Stimulated activated CD8-positive, alpha-beta memory T cell treated with anti-CD3 and anti-CD28 coated beads, Interleukin-15, amount 100 ng/mL, for 48 hours (primary cell): ENCODE measurements at places on chromosomes 11 and 22.

DNA sequence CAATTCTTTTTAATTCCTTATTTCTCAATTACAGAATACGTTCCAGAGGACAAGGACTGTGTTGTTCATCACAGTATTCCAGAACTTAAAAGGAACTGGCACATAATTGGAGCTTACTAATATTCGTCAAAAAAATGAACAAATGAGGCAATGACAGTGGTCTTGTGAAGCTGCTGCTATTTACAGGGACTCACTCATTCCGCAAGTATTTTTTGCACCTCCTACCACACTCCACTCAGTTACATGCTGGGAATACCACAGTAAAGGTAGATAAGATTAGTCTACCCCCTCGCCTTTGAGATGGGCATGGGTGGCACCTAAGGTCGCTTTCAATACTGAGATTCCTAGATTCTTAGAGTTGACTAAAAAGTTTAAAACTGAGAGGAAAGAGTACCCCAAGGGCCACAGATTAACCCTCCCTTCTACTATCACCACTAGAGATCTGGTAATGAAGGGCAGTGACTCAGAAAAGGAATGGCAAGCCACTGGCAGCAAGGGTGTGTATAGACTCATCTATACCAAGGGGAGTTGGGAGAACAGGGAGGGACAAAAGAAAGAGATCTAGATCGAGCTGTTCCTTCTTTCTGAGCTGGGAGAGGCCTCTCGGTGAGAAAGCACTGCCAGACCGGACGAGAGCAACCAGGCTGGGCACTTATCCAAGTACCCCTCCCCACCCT, 85.0 kb downstream of the RPL27A start:
- no peak for DNase-seq

DNA sequence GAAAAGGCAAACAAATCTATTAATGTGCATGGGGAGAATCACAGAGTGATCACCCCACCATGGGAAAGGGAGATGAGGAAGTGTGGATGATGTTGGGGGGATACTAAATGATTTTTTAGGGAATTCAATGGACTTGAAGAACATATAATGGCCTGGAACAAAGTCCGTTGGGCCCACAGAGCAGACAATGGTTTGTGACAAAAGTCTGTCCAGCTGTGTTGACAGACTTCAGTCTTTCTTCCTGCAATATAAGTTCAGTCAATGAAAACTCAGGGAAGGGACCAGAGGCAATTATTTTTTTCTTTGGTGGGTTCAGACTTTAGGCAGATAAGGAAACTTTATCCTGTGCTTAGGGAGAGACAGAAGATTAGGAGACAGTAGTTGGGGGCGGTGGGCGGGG, 18.0 kb upstream of the HORMAD2 start:
- DNase-seq = no peak

- no peak for DNase-seq
Observed at GRCh38 chr11:125202362-125202880, 37.9 kb downstream of the PKNOX2 start.

DNA sequence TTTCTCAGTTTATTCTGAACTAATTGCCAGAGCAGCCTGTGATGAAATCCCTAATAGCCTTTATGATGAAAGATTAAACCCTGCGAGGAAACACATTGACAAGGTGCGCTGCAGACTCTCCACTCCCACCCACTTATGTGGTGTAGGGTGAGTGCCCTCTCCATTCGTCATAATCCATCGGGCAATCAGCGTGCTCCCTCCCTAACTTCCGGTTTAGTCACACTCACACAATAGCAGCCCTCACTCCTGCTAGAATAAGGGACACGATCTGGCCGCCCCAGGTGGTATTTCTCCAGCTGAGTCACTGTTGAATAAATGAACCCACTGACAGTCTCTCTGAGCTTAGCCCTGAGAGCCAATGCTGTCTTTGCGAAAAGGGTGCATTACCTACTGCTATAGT, 188.3 kb downstream of the OPCML start:
- DNase-seq = no peak

- DNase-seq = no peak
Observed at GRCh38 chr11:58625826-58626460, 3.5 kb downstream of the CNTF start.

DNA sequence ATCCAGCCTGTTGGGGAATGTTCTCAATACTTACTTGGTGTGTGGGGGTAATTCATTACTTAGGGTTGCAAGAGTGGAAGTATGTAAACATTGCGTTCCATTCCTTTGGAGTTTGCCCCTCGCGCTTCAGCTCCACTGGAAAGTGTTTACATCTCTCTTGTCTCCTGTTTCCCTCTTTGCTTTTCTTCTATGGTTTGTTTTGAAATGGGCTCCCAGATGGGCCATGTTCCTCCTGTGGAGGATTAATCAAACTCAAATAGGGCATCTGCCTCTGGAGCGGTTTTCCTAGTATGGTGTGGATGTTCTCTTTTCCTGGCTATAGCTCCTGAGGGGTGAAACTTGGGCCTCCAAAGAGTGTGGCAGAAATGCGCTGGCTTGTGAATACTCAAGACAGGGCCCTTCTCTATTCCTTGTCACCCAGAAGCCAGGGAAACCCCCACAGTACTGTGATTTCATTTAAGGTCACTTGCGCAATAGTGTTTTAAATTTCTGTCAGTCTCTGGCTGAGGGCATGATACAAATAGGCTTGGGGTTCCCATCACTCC, 51.9 kb downstream of the CD44 start:
- DNase-seq = no peak

GRCh38 chr22:17829695-17830042, 55.4 kb upstream of the BID start:
- no peak for DNase-seq

DNA sequence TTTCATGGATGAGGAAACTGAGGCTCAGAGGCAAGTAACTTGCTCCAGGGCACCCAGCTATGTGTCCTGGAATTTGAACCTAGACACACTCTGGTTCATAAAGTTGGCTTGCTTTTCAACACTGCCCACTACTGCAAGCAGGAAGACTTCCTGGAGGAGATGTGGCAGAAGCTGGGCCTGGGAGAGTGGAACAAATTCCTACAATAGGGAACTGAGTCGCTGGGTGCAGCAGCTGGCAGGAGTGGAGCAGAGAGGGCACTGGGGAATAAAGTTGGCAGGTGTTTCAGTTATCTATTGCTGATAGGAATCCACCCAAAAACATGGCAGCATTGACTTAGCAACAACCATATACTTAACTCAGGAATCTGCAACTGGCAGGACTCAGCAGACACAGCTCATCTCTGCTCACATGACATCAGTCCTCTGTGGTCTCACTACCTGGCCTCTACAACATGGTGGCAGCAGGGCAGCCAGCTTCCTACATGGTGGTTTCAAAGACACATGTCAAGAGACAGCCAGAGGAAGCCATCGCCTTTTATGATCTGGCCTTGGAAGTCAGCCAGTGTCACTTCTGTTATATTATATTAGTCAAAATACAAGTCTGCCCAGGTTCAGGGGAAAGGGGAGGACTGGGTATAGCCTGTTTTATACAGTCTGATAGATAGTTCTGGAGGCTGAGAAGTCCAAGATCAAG, 10.6 kb upstream of the CARD10 start:
- no peak for DNase-seq

DNA sequence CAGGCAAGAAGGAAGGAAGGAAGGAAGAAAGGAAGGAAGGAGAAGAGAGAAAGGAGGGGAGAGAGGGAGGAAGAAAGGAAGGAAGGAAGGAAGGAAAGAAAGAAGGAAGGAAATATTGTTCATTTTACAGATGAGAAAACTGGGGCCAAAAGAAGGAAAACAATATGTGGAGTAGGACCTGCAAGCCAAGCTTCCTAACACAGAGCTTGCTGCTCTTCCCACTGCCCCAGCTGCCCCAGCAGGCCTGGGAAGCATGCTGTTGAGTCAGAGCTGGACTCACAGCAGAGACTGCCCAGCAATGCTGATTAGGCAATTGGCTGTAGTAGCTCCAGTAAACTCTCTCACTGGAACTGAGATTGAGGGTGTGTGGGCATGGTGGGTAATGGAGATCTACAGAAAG, 42.6 kb upstream of the SMCO4 start:
- DNase-seq = no peak

GRCh38 chr11:118699506-118700220, 20.2 kb upstream of the TREH start:
- DNase-seq = peak; percentile 14

GRCh38 chr11:123356539-123356938, 73.5 kb upstream of the GRAMD1B start:
- no peak for DNase-seq

DNA sequence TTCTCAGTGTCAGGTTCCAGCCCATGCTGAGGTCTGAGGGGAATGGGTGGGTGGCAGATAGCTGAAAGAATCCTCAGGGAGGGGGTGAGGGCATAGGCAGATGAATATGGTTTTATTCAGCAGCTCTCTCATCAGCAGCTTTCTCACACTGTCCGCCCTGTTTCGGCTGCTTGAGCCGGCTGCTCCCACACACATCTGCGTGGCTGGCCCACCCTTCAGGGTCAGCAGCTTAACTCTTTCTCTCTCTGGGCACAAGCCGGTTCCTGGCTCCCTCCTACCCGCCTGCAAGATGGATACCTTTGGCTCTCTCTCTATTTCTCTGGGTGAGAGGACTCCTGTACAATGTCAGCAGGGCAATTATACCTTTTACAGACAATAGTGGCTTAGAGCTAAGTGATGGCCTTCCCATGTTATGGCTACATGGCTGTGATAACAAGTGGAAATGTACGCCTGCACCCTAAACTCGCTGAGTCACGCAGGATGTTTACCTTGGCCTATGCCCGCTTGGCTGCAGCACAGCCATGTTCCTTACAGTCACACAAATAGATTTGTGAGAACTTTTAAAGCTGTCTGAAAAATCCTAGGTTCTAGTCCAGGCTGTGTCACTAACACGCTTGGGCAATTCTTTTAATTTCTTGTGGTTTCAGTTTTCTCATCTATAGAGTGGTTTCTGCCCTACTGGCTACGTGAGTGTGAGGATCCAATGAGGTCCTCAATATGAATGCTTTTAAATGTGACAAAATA, 4.1 kb downstream of the MMP20 start:
- DNase-seq = no peak

DNA sequence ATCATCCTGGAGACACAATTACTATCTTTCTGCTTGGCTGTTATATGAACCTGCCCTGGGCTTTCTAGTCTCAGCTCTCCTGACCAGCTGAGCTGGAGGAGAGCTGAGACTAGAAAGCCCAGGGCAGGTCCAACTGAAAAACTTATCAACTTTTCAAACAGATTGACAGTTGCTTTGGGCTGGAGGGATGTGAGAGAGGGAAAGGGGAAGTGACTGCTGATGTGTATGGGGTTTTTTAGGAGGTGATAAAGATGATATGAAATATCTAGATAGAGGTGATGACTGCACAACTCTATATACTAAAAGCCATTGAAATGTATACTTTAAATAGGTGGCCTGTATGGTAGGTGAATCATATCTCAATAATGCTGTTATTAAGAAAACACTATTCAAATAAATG, 60.2 kb upstream of the CHRM4 start:
- DNase-seq = no peak

GRCh38 chr22:37300551-37301017, 18.3 kb downstream of the CYTH4 start:
- DNase-seq = no peak

DNA sequence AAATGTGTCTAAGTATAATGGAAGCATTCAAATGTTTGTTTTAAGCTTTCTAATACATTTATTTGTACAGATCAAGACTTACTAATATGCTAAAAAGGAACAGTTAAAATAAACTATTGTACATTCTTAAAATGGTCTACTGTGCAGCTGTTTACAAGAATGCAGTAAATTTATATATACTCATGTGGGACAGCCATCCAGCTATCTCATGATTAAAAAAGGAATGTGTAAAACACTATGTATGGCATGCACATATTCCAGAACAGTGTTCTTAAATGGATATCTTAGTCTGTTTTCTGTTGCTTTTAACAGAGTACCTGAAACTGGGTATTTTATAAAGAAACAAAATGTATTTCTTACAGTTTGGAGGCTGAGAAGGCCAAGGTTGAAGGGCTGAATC, 30.2 kb upstream of the CSTF3 start:
- no peak for DNase-seq

GRCh38 chr11:116828632-116829524, 829 bp upstream of the APOC3 start:
- DNase-seq = no peak

GRCh38 chr11:130694488-130695045, 221.7 kb downstream of the SNX19 start:
- no peak for DNase-seq

DNA sequence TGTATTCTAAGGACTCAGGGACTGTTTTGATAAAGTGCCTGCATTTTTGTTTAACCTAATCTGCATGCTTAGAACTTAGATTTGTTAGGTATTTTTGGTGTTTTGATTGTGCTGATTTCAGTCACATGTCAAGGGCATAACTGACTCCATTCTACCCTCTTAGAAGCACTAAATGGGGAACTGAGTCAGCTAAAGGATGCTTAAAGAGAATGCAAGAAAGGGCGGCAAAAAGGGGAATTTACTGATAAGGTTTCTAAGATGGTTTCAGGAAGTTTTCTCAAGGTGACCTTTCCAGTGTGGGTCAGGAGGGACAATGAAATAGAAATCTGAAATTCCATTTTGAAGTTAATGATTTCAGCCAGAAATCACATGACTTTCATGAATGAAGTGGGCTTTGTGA, 43.0 kb downstream of the MMP20 start:
- no peak for DNase-seq

DNA sequence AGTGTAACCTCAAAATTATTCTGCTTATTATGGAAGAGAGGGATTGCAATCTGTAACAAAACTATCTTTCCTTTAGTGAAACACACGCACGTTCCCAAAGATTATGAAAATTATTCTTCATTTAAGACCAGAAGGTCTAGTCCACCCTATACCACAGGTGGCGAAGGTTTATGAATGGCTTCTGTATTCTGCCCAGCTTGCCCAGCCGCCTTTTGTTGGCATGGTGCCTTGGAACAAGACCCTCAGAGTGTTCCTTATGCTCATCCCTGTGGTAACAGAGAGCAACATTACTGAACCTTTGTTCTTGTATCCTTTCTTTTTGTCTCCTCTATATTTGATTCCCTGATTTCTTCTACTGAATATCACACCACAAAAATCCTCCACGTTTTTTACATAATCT, 116.4 kb downstream of the FAR1 start:
- DNase-seq = no peak

GRCh38 chr11:102390667-102391465, 43.9 kb downstream of the BIRC2 start:
- DNase-seq = peak; percentile 15

DNA sequence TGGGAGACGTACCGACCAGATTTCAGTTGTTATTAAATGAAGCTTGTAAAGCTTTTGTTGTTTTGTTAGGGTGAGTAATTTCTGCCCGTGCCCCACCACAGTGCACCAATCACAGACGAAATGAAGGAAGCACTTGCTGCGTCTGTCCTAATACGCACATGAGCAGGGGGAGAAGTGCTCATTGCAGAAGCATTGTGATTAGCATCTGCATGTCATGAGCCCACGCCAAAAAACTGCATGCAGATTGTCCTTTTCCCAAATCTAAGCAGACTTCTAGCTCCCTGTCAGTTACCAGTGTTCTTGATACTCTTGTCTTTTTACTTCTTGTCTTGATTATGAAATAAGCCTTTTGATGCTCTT, 15.5 kb downstream of the RBX1 start:
- DNase-seq = no peak

DNA sequence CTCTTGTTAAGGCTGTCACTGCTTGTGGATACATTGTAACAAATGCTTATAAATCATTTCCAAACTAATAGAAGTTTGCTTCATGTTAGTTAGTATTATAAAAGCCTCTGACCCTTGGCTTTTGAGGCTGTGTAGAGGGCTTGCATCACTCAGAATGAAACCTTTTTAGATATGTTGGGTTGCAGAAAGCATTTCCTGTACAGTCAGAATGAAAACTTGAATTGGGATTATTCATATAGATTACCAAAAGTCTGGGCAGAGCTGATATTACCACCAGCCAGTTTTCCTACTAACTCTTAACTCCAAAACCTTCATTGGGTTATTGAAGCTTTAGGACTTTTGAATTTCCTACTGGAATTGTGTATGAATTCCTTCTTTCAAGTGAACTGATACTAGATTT, 12.0 kb downstream of the KMT2A start:
- DNase-seq = no peak
